Inflammatory macrophage treated with lipopolysaccharide for 1 hour (primary cell): ENCODE measurements at places on chromosomes 12 and 14.

DNA sequence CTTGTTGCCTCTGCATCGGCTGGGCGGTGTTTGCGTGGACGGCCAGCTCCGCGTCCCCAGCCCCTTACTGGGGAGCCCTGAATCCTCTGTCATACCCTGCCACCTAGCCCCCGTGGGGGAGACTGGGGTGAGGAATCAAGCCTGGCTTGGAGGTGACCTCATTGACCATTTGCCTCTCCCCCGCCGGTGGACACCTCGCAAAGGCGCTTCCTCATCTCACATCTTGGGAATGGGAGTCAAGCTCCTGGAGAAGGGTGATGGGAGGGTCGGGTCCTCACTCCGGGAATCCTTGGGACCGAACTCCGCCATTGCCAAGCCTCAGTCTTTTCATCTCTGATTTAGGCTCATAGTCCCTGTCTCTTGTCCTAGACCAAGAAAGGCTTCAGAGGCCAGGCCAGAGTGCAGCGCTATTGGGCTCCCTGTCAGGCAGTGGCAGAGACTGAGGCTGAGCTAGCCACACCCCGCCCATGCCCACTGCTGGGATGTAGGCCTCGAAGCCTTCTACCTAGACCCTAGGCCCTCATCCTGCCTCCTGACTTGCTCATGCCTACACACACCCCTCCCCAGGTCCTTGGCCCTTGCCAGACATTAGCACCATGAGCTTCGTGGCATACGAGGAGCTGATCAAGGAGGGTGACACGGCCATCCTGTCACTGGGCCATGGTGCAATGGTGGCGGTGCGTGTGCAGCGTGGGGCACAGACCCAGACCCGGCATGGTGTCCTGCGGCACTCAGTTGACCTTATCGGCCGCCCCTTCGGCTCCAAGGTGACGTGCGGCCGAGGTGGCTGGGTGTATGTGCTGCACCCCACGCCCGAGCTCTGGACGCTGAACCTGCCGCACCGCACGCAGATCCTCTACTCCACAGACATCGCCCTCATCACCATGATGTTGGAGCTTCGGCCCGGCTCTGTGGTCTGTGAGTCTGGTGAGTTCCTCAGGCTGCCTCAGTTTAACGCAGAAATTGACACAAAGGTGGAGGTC, 678 bp downstream of the TRMT61A start:
- DNase-seq: no peak

DNA sequence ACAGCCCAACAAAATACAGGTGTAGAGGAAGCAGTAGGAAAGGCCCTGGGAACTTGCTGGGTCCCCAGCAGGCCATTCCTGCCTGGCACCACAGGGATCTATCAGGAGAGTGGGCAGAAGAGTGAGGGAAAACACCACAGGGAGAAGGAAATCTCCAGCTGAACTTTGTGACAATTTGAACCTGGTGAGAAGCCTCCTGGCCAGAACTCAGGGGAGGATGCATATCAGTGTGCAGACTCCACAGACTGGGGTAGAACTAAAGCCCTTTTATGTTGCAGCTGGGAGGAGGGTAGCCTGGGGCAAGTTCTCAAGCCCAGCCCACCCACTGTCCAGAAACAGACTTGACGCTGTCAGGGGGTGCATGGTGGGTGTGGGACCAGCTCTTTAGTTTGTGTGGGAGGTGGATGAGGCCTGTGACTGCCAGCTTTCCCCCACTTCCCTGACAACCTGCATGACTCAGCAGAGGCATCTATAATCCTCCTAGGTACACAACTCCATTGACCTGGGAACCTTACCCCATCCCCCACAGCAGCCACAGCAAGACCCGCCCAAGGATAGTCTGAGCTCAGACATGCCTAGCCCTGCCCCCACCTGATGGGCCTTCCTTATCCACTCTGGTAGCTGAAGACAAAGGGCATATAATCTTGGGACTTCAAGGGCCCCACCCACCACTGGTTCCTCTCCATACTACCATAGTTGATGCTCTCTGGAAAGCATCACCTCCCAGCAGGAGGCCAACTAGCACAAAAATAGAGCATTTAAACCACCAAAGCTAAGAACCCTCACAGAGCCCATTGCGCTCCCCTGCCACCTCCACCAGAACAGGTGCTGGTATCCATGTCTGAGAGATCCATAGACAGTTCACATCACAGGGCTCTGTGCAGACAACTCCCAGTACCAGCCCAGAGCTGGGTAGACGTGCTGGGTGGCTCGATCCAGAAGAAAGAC, 28.9 kb downstream of the PNN start:
- DNase-seq: no peak

GRCh38 chr14:105307052-105307727, 6.4 kb upstream of the BRF1 start:
- no peak for DNase-seq

DNA sequence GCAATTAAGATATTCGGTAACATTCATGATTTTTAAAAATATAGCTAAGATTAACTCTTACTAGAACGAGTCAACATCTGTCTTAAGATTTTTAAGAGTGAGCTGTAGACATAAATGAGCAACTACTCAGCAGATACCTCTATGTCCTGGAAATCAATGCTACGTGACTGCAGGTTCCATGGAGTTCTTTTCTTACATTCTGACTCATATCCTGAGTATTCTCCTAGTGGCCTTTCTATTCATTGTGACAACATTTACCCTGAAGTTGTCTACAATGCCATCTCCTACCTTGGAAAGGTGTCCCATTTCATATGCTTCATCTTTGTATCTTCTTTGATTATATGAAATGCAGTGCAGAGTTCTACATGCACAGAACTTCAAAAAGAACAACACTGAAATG, 59.9 kb downstream of the PKP2 start:
- no peak for DNase-seq

GRCh38 chr14:38522724-38523123, 266.8 kb upstream of the CLEC14A start:
- DNase-seq: no peak
